NCI-H345 (cell line): ENCODE measurements at places on chromosomes 6 and 20.

GRCh38 chr6:10384091-10384609, 30.7 kb downstream of the TFAP2A start:
- DNase-seq, result no peak

GRCh38 chr6:131995917-131996316, 44.7 kb upstream of the CCN2 start:
- DNase-seq, result no peak

DNA sequence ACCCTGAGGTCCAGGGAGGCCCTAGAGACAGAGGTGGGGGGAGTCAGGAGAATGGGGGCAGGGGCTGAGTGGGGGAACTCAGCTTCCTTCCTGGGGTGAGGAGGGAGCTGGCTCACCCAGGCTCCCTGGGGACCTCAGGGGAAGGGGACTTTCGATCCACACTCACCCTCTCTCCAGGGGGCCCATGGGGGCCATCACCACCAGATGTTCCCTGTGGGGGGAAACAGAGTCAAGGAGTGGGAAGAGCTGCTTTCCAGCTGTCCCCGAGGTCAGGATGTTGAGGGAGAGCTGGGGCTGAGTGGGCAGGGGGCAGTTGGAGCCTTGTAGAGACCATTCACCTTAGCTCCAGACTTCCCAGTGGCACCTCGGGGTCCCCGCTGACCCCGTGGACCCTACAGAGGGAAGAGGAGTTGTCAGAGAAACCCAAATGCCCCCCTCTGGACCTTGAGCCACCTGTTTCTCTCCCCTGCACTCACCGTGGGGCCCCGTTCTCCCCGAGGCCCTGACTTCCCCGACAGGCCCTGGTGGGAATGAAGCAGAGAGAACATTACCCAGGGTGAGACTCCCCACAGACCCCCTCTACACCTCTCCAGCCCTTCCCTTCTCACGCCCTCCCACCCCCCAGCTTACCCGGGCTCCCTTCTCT, 18.6 kb downstream of the COL11A2 start:
- no peak for DNase-seq

DNA sequence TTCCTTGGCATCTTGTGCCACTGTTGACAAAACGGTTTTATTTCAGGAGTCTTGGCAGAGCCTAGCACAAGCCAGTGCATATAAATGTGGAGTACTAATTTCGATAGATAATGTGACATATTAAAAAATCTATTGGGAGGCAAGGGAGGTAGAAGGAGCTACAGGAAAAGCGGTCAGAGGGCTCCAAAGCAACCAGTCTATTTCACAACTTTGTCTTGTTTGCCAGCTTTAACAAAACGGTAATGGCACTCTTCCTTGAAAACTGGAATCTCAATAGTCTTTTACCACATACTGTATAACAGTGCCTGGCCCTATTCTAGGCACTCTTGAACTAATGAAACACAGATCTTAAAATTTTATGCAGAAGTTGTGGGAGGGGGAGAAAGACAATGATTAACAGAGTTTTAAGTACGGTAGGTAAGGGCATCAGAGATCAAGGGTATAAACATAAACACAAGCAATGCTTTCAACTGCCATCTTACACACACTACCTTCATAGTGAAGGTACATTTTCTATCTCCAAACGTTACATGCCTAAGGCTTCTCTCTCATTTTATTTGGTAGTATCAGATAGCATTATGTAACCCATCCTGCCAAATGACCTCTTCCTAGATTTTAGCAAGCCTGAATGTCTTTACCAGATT, 33.5 kb upstream of the SYNCRIP start:
- DNase-seq, result no peak

GRCh38 chr6:22926790-22927354, 357.5 kb downstream of the HDGFL1 start:
- no peak for DNase-seq

- DNase-seq, result no peak
These were observed 568.2 kb downstream of the BCKDHB start for GRCh38 chr6:80674669-80675068.

DNA sequence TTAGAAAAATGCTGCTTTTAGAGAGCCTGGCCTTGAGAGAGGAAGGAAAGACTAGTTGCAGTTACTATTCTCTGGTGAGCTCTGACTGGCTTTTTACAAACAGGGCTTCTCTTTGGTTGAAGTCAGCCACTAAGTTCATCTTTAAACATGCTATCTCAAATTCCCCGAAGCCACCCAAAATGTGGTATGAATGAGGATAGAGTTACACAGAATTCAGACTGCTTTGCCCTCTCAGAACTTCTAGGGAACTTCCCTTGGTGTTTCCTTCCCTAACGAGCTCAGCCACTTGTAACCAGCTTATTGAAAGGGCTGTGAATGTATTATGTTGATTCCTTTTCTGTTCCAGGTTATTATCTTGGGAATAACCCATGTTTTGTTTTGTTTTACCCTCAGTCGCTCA, 73.5 kb downstream of the EFHC1 start:
- DNase-seq, result no peak

DNA sequence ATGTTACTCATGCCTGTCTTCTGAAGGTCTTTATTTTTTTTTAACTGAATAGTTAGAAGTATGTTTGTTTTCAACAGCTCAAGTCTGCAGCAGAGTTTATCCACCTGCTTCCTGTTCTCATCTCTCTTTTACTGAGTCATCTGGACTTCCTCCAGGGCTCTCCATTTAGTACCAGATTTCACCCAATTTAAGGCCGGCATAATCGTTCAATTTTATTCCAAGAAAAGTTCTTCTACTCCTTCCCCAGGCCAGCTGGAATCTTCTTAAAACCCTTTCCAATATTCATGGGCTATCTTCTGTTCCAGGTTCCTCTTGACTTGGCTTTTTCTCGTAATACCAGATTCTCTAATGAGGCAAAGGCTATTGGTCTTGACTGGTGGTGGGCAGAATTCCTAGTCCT, 79.0 kb upstream of the LAMA2 start:
- no peak for DNase-seq

DNA sequence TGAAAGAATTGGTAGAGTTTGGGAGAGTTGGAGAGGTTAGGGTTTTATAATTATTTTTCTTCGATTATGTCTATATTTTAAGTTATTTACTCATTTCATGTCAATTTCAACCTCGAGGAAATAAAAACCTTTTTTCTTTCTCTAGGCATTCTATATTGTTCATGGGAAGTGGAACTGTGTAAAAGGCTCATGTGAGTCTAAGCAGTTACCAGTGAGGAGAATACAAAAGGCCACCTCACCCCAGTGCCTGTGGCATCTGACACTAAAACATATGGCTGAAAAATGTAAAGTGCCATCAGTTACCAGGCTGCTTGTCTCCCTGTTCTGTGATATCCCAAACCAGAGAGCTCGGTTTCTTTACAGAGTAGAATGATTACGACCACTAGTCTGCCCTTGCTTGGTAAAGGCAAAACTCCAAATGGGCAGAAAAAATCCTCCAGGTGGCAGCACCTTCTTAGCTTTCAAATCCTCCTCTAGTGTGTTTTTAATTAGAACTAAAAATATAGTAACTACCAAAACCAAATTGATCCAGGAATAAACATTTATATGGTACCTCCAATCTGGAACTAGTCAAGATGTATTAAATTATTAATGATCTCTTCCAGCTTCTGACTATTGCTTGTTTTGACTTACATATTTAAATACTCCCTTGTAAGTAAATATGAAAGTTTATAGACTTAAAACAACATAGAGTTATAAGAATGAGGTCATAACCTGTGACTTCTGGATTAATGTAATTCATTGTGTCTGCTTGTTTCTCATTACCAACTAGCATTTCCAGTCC, 122.6 kb upstream of the MCHR2 start:
- peak; percentile 69 for DNase-seq

DNA sequence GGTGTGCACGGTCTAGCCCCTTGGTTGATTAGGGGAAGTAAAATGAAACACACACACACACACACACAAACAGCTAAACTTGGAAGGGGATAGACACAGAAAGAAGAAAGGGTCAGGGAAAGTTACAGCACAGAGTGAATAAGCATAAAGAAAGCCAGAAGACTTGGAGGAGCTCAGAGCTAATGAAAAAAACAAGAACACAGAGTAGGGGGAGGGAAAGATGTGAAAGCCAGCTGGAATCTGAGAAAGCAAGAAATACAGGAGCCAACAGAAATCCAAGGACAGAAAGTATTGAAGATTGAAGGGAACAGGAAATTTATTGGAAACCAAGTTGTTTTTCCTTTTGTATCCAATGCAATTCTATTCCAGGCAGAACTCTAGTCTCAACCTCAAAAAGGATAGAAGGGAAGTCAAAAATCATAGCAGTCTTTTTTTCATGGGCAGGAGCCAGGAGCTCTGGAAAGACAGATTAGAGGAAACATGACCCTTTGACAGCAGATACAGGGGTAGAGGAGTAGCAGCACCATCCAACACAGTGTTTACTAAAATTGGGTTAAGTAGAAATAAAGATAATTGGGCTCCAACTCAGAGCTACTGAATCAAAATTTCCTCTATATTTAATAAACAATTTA, 10.1 kb downstream of the HMGCLL1 start:
- DNase-seq, result no peak

GRCh38 chr6:142300758-142301650, 803 bp upstream of the ADGRG6 start:
- peak; percentile 26 for DNase-seq

DNA sequence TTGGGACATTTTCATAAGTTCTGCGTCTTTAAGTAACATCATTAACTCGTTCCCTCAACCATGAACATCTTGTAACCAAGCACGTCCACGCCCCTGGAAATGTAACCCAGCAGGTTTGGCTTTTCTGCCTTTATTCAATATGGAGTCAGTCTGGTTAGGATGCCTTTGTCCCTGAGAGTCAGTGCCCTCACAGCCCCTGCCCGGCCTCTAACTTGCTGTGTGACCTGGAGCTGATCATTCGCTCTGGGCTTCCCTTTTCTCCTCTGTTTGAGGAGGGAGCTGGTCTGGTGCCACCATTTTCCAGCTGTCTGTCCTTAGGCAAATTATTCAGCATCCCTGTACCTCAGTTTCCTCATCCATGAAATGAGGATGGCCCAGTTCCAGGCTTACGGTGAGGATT, 26.5 kb upstream of the ANGPT4 start:
- no peak for DNase-seq

DNA sequence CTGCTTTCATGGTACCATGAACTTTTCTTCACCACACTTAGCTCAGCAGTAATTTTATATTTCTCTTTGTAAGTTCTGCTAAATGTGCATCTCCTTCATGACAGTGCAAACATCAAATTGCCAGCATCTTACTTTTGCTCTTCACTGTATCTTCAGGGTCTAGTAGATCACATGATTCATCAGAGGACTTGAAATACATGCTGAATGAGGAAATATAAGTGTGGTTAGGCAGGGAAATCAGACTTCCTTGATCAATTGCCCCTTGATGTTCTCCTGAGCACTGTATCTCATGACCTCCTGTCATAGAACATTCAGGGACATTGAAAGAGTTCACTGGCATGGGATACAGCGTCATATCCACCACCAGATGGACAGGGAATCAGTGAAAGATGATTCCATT, 25.3 kb upstream of the POLR1H start:
- DNase-seq, result no peak

GRCh38 chr6:96075826-96076225, 60.1 kb downstream of the FUT9 start:
- peak; percentile 26 for DNase-seq

DNA sequence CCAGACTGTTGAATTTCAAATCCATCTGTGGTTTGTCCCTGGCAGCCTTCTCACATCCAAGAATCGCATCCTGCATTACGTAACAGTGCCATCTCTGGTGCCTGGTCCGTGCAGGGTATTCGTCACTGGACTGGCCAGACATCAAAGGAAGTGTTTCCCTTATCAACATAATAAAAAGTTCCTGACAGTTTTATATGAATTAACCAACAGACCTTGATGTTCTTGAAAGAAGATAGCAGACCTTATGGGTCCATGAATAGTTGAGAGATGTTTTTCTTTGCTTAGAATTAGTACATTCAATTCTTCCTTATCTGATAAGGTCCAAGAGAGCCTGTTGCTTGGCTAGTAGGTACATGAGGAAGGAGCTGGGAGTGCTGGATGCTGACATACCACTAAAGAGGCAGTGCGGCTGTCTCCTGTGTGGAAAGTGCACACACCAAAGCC, 77.6 kb downstream of the PHACTR2 start:
- DNase-seq, result no peak

DNA sequence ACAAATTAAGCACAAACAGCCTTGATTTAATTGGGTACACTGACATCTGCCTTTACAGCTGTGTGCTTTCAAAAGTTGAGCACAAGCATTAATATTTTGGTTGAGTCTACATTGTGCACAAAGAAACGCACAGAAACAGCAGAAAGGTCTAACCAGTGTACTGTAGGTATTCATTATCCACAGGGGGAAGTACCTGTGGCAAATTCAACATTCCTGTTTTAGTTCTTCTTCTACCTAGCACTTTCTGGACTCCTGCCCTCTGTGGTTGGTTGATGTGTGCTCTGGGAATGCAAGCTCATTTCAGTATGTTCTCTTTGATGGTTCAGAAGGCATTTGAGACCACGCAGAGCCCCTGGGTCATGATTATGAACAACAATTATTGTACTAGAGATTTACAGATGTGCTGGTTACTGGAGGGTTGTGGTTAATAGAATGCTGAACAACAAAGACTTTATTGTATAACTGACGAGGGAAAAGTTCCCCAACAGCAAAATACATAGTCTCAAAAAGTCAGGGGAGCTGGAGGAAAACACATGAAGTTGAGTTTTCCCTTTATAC, 26.6 kb upstream of the DAAM2 start:
- DNase-seq, result no peak

DNA sequence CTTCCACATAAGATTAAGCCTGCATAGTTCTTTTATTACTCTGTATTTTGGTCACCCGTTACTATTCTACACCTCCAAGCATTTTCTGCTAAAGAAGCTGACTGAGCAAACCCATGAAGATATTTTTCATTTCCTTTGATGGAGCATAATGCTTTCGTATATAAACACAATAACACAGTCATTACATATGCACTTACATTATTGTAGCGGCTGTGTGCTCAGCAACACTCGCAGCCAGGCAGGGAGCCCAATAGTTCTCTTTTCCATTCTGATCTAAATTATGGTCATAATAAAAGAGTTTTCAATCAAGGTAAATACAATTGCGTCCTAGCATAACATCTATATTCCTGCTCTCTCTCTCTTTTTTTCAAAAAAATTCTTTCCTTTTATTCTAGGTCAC, 69.6 kb upstream of the TFB1M start:
- no peak for DNase-seq

DNA sequence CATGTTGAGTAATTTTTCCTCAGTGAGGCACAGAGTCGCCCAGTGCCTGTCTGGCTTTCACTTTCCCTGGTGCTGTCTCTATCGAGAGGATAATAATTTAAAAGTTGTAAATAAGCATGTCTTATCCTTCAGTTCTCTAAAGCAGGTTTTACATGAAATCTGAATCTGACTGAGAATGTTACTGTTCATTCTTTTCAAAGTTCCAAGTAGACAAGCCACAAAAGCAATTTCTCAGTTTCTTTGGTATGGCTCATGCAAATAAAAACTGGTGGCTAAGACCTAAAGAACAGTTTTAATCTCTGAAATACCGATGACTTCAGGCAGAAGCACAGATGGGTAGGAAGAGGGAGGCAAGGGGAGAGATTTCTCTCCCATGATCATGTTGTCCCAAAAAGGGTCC, 87.6 kb upstream of the GCM1 start:
- no peak for DNase-seq
